ENCODE measurements at places on chromosomes 13 and 19.

- DNase-seq: peak; percentile 77
Observed at GRCh38 chr19:16778796-16779411, 50.3 kb upstream of the SIN3B start.

DNA sequence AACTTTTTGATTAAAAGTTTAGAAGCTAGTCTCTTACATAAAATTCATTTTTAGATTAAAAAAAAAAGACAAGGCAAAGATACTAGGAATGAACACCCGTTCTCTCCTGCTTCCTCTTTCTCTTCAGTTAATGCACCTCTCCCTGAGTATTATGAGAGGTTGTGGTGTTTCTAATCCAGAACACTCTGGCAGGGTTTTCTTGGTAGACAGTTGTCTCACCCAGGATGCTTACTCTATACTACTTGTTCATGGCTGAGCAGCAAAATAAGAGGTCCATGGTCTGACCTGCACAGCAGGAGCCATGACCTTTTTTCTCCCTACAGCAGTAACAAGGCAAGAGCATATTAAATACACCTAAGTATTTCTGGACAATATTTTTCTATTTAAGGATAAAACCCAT lies 62.0 kb downstream of the MICU2 start:
- no peak for DNase-seq

DNA sequence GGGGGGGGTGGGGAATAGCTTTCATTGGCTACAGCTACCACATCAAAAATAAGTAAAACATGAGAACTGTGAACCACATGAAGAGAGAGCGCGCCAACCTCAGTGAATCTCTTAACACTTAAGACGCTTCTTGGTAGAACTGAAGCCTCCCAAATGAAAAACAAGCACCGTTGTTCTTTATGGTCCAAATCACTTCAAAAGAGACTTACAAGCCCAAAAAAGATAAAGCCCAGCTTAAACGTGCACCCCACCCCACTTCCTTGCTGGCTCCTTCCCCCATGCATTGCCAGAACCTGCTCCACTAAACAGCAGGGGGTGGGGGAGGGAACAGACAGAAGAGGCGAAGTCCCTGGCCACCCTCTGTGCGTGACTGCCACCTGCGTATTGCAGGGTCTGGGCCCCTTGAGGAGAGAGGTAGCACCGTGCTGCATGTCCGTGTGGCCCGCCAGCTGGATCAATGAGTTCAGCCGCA lies 479.1 kb downstream of the FOXO1 start:
- DNase-seq: no peak

- DNase-seq: peak; percentile 49
Observed at GRCh38 chr13:49300739-49301589, 53.2 kb downstream of the CDADC1 start.

GRCh38 chr19:47423203-47423882 lies 4.0 kb upstream of the MEIS3 start:
- no peak for DNase-seq

DNA sequence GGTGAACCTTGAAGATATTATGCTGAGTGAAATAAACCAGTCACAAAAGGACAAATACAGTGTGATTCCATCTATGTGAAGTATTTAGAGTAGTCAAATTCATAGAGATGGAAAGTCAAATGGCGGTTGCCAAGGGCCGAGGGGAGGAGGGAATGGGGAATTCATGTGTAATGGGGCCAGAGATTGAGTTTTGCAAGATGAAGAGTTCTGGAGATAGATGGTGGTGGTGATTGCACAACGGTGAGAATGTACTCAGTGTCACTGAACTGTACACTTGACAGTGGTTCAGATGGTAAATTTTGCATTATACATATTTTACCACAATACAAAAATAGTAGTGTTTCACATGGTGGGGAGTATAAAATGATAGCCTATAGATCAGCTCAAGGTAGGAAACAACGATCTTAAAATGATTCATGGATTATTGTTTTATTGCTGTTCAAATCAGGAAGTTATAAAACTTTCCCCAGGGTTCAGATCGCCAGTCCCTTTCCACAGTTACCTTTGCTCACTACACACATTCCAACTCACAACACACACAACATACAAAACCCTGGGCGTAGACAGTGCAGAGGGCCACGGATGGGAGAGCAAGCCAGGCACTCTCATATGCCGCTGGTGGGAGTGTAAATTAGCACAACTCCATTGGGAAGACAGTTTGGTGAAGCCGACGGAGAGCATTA lies 219.9 kb downstream of the ZIC5 start:
- DNase-seq: no peak
